ENCODE measurements at places on chromosomes 4 and X.

DNA sequence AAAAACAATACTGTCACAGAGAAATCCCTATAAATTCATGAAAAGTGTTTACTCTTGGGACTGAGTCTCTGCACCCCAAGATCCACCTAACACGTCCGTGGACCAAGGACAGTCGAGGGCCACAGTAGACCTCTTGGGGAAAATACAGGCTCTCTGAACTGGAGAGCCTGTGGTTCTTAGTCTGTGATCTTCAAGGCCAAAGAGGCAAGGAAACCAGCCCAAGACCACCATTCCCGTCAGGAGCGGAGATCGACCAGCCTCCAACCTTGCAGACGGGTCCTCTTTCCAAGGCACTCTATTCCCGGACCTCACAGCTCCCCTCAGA, 1.6 kb upstream of the APBB2 start:
- no peak for DNase-seq

GRCh38 chr4:123699880-123700771, 303.5 kb downstream of the SPRY1 start:
- no peak for DNase-seq

GRCh38 chr4:32988165-32988811, 2268.1 kb downstream of the PCDH7 start:
- no peak for DNase-seq

GRCh38 chr4:7529368-7530080, 94.8 kb upstream of the PSAPL1 start:
- DNase-seq = no peak

DNA sequence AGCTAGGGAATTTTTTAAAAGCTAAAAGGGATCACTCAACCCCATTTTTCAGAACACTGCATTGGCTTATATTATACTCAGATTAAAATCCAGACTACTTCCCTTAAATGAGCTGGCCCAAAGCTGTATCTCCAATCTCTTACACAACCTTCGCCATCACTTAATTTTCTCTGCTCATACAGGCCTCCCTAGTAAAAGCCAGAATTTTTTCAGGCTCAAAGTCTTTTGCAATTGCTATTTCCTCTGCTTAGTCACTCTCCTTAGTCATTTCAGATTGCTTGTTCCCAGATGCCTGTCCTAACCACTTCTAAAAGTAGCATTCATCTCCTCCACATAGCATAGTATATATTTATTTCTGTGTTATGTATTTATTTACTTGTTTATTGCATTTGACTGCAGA, 1587.9 kb upstream of the ADGRL3 start:
- no peak for DNase-seq

GRCh38 chr4:169099771-169100180, 89.7 kb upstream of the CBR4 start:
- no peak for DNase-seq

GRCh38 chrX:52346174-52347165, 22.4 kb upstream of the XAGE2 start:
- DNase-seq = no peak

GRCh38 chrX:15797707-15798106, 7.4 kb downstream of the ZRSR2 start:
- no peak for DNase-seq

GRCh38 chr4:73417973-73418372, 13.9 kb downstream of the ALB start:
- DNase-seq = no peak

DNA sequence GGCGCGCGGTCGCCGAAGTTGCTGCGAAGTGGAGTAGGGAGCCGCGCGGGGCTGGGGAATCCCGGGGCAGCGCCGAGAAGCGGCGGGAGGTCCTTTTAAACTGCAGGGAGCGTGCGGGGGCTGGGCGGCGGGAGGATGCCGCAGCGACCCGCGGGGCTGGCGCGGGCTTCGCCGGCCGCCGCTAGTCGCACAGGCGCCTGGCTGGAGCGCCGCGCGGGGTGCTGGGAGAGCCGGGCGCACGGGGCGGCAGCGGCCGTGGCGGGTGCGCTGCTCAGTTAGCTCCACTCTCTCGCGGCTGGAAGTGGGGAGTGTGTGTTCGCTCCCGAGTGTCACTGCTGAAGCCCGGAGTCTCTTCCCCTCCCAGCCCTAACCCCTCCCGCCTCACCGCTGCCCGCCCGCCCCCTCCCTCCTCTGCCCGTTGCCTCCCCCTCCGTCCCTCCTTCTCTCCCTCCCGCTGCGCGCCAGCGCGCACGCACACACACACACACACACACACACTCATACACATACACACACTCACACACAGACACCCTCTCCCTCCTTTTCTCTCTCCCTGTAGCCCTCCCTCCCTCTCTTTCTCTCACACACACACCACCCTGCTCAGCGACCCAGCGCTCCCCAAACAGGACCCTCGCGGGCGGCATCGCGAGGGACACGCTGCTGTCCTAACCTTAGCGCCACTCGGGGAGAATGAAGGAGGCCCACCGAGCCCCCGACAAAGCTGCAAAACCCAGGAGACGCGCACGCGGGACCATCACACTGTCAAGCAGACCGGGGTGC, at the start of gene NDNF:
NDNF (minus strand) TSS at position 312 of the 780 bp plus-strand sequence. CDS start 26,698 bp downstream, outside the sequence.
- DNase-seq = peak; percentile 11

GRCh38 chrX:96979766-96980165, 96.1 kb downstream of the RPA4 start:
- DNase-seq = no peak

- DNase-seq = peak; percentile 62
Measured at GRCh38 chr4:108166441-108167315, 2.1 kb downstream of the LEF1 start.
